ENCODE measurements at places on chromosomes 2 and 18.
A peak's percentile ranks its signal among the peaks of the same experiment; 100 is the strongest.

GRCh38 chr2:215535741-215536140 is 99.9 kb upstream of the FN1 start:
- no peak for DNase-seq

DNA sequence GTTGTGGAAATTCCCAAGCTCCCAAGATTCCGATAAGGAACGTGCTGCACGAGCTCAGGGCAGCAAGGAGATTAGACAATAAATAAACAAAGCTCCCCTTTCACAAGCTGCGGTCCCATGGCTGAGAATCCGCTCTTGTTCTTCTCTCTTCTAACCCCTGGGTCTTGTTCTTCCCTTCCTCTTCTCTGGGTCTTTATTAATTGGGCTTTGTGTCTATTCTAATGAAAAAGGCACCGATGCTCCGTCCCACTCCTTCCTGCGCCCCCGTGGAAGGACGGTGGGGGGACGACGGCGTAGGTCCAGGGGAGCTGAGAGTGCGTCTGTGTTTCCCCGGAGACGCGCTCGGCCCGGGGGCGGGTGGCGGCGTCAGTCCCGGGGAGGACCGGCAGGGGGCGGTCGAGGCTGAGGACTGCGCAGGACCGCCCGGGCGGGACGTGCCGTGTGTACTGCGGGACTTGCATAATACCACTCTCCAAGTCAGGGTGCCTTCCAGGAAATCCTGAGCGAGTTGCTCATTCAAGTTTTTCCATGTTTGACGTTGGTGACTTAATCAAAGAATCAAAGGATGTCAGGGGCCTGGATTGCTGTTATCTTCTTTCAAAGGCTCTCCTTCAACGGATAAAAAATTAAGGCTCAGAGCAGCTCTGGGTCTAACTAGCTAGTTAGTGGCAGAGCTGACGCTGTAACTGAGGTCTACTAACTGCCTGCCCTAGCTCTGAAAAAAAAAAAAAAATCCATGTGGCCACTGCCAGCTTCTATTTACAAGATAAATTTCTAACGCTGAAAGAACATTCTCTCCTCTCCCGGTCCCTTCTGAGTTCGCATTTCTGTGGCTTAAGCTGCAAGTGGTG is 321.4 kb downstream of the TGIF1 start:
- peak; percentile 93 for DNase-seq

DNA sequence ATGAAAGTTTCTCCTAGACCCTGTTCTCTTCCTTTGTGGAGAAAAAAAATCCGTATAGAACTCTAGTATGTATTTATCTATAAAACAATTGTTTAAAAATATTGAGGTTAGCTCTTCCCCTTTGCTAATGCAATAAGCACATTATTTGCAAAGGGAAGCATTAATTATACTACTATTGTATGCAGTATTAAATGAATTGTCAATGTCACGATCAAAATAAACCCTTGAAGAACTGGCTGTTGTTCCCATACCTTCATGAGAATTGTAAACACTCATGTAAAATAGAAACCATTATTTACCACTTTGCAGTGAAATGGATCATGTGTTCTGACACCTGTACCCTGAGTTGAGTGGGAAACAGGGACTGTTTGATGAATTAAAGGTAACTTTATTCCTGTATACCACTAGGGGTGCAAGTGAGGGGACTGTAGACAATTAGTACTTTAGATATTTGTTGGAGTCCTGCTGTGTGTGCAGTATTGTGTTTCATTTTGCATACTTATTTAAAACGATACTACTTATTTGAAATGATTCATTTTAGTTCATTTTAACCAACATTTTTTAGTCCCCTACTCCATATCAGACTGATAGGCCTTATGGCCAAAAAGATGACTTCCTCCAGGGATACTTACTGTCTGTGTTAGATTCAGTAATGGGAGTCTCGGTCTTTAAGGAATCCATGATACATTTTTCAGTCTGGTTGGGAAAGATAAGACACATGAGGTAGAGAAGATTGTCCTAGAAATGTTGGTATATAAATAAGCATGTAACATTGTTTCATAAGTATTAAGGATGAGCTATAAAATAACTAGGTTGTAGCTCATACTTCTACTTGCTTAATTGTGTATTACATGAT is 7.9 kb downstream of the PKP4 start:
- no peak for DNase-seq

DNA sequence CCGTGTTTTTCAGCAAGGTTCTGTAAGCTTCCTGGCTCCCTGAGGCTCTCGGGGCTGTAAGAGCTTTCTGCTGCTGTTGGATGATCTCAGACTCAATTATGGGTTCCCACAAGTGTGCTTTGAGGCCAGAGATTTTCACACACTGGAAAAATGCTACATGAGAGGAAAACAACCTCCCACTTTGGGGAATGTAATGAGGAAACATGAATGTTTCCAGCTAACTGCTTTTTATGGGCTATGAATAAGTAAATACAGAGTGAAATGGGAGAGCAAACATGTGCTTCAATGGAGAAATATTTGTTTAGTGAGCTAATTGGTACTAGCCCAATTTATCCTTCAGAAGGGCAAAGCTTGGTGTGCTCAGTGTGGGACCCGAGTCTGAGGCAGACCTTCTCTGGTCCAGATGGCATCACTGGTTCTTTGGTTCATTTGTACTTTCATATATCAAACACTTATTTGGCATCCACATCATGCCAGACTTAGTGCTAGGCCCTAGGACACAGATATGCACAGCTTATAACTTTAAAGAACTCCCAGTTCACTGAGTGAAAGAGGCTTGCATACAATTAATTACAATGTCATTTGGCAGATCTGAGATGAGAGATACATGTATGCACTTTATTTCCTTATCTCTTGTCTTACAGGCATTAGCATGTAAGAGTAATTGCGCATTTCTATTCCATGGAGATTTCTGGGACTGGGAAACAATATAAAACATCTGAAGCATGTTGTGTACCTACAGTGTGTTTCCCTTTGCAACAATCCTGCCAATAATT is 248.8 kb downstream of the RDH14 start:
- no peak for DNase-seq

DNA sequence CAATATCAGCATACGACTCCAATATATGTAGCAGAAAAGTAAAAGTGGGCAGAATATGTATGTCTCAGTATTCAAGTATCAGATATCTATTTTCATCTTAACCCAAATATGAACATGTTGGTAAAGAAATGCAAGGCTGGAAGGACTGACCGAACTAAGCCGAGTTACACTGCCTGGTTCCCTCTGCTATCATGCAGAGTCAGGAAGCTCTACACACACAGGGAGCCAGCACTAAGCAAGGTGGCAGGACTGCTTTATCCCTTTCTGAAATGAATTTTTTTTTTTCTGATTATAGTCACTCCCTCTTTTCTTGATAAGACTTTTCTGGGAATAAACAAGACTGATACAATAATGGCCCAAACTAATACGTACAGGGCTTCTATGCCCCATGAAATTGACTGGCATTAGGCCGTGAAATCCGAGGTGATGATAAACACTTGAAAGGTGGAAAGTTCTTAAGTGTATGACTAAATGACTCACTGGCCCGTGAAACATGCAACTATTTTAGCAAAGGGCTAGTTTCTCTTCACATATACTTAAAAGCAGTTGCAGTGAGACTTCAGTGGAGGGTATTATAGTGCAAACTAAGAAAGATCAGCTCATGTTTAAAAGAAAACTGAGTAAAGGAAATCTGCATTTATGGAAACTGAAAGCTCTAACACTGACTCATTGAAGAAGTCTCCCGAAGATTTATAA is 14.9 kb downstream of the DPP4 start:
- DNase-seq, result no peak

GRCh38 chr2:28423856-28424605 is 31.4 kb downstream of the FOSL2 start:
- DNase-seq, result no peak

- DNase-seq, result peak; percentile 73
Measured at GRCh38 chr2:119218478-119219064, 5.1 kb upstream of the STEAP3 start.

- no peak for DNase-seq
Measured at GRCh38 chr2:126999106-126999756, 100.5 kb downstream of the TEX51 start.

DNA sequence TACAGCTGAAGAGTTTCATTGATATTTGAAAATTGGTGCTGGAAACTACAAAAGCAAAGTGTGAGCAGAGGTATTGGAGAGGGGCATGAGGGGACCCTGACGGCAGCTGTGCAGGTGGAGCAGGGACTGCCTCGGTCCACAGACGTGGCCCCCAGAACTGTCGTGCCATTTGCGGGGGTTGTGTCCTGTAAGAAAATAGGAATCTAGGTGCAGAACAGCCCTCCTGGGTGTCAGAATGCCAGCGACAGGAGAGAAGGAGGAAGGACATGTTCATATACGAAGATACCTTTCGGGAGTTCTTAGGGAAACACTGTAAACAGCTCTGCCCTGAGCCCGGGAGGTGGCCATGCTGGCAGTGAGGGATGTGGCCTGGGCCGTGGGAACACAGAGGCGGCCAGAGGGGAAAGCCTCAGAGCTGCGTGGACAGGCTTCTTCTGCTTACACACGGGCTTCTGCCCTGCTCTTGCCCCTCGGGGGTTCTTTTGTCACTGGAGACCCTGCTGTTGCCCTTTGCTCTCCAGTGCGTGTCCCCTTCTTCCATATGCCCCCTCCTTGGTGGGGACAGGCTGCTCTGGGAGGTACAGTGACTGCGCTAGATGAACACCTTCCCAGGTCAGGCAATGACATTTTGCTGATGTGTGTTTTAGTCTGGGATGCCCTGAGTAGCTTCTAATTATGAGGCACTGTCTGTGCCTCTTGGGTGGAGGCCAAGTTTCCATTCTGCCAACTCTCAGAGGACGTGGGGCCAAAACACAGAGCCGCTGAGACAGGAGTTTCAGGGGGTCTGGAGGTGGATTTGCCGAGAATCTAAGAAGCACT is 81.9 kb upstream of the TXNDC2 start:
- DNase-seq, result peak; percentile 34

GRCh38 chr2:64945973-64946768 is 43.0 kb upstream of the SLC1A4 start:
- DNase-seq, result no peak

- no peak for DNase-seq
Measured at GRCh38 chr2:96847586-96847985, 3.8 kb upstream of the ANKRD23 start.

- DNase-seq, result no peak
Measured at GRCh38 chr18:49028091-49028490, 77.3 kb upstream of the SMAD7 start.

- DNase-seq, result peak; percentile 86
Measured at GRCh38 chr18:8706791-8707555, 1.6 kb downstream of the MTCL1 start.

- no peak for DNase-seq
Measured at GRCh38 chr2:10426726-10427617, 21.2 kb downstream of the ODC1 start.

GRCh38 chr2:17051538-17051937 is 385.9 kb upstream of the CYRIA start:
- DNase-seq, result peak; percentile 23

GRCh38 chr2:160288324-160288723 is 88.3 kb upstream of the ITGB6 start:
- DNase-seq, result no peak

GRCh38 chr2:239721531-239721930 is 303.6 kb downstream of the NDUFA10 start:
- DNase-seq, result no peak

DNA sequence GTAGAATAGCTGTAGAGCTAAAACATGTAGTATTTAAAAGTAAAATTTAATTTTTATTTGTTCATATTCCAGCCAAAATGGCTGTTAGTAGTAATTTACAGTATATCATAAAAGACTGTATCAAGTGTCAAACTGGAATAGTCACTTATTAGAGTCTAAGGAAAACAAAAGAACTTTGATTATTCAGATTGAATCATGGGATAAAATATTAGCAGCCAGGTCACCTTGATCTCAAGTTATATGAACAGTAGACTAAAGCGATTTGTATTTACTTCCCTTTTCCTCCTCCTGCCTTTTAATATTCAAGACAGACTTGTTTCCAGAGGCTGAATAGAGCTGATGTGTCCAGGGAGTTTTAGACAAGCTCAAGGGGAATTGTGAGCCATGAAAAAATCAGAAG is 54.4 kb downstream of the PMAIP1 start:
- DNase-seq, result no peak

DNA sequence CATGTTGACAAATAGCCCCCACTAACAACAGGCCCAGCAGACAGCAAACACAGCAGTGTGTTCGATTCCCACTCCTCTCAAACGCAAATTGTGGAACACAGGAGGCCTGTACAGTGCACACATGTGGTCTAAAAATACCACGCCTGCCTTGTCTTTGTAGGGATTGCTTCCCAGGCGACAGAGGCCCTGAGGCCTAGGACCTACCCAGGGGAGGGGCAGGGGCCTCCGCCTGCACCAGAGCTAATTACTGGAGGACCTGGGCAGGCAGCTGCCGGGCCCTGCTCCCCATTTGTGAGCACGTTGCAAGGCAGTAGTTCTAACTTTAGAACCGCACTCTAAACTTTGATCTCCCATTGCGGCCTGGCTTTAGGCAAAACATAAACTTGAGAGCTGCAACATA is 316.0 kb downstream of the TXNL1 start:
- DNase-seq, result peak; percentile 66

DNA sequence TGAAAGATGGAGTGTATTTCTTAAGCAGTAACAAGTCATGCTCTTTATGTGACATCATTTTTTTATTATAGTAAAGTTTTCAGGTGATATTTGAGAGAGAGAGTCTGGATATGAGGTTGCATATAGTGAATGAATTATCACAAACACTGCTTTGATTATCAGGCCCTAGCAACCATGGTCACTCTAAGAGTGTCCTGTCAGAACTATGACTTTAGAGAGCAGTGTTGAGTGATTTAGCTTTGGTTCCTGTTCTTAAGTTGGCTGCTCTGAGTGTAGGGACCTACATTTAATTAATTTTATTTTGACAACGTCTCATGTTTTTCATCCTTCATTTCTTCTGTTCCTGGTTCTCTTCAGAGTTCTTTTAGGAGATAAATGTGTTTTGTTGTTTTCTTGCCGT is 275.5 kb downstream of the KCNJ3 start:
- DNase-seq, result no peak
